T follicular helper cell (primary cell): ENCODE measurements at places on chromosomes 7 and 10.

- no peak for DNase-seq
These were observed 28.9 kb downstream of the LRRC27 start for GRCh38 chr10:132360766-132361447.

DNA sequence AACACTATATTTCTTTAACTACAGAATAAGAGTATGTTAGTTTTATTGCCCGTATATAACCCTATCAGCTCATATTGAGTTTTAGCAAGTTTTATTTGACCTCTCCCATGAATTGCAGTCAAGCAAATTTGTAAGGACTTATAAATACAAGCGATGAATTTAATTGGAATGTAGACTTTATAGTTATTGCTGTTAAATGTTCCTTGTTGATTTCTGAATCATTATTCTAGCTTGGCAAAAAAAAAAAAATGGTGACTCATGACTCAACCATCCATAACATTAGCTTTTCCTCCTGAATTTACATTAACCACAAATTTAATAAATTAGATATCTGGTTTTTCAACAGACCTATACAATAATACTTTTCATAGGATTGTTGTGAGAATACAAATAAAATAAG, 334.0 kb upstream of the LRRTM3 start:
- DNase-seq, result no peak

GRCh38 chr10:36779238-36779846, 346.1 kb upstream of the ANKRD30A start:
- no peak for DNase-seq

DNA sequence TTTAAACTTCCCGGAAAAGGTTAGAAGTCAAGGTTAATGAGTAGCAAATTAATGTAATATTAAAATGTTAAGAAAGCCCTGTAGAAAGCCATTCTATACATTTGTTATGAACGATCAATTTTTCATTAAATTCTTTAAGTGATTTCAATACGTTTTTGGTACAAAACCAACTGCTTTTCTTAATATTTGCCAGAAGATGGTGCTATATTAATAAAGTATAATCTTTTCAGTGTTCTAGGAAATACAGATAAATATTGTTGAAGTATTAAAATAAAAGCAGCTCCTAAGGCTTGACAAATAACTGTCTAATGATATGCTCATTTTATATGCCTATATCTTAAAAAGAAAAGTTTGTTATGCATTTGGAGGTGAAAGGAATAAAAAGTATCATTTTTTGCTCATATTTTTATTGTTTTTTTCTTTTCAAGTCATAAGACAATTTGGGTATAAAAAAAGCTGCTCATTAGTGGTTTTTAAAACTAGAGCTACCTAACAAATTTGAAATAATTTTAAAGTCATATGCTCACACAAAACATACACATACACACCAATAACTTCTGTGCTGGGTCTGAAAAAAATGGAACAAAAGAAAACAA, 130.3 kb upstream of the POT1 start:
- no peak for DNase-seq

DNA sequence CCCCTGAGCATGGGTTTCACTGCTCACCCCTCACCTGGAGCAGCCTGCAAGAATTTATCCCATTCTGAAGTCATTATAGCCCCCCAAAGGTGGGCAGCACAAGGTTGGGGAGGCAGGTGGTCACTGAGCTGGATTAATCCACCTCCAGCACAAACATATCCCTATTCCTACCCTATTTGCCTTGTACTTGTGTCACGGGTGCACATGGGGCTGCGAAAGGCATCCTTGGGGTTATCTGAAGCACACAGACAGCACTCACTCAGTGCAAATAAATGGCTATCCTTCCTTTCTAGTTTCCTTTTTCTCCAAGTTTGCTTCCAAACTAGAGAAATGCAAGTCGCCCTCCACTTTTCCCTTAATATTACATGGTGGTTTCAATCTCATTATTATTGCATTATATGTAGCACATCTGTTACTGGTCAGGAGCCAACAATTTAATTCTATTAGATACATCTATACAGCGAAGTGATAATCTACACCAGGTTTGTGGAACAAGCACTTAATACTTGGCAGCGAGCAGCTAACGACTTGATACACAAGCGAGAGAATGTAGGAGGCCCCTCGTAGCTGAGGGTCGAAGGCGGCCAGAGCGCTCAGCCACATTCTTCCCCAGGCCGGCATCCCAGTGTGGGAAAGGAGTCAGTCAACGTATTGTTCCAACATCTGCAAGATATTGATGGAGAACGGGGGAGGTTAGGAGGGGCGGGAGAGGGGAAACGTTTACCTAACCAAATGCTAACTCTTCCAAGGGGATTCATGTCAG, 121.3 kb upstream of the HABP2 start:
- no peak for DNase-seq

GRCh38 chr10:91796331-91797047, 1.7 kb upstream of the TNKS2 start:
- peak; percentile 41 for DNase-seq

GRCh38 chr10:16966991-16967865, 150.0 kb upstream of the RSU1 start:
- no peak for DNase-seq

DNA sequence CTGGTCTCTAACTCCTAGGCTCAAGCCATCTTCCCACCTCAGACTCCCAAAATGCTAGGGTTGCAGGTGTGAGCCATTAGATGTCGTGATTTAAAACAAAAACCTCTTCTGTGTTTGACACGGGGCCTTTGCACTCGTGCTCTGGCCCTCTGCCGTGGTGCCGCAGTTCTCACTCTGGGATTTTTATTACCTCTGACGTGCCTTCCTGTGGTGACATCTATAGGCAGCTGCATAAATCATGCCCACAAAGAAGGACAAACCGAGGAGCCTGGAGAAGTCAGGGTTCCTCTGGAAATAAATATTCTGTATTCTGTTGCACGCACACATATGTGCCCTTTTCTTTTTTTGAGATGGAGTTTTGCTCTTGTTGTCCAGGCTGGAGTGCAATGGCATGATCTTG, 25.9 kb upstream of the OCM start:
- no peak for DNase-seq

GRCh38 chr10:124763267-124763666, 19.1 kb upstream of the FAM53B start:
- DNase-seq, result no peak

GRCh38 chr7:28747854-28748253, 210.3 kb downstream of the TRIL start:
- DNase-seq, result no peak

- DNase-seq, result no peak
These were observed 232.5 kb downstream of the PTEN start for GRCh38 chr10:88095778-88096431.

DNA sequence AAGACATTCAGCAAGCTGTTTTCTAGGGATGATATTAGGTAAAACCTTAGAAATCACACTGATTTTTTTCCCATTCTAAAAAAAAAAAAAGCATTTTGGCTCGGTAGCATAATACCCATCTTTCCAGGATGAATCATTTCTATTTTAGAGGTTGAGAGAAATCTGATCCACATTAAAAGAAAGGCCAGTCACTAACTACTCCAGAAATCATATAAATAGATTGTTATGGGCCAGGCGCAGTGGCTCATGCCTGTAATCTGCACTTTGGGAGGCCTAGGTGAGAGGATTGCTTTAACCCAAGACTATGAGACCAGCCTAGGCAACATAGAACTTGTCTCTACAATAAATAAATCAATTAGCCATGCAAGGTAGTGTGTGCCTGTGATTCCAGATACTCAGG, 164.3 kb downstream of the BAMBI start:
- DNase-seq, result no peak

DNA sequence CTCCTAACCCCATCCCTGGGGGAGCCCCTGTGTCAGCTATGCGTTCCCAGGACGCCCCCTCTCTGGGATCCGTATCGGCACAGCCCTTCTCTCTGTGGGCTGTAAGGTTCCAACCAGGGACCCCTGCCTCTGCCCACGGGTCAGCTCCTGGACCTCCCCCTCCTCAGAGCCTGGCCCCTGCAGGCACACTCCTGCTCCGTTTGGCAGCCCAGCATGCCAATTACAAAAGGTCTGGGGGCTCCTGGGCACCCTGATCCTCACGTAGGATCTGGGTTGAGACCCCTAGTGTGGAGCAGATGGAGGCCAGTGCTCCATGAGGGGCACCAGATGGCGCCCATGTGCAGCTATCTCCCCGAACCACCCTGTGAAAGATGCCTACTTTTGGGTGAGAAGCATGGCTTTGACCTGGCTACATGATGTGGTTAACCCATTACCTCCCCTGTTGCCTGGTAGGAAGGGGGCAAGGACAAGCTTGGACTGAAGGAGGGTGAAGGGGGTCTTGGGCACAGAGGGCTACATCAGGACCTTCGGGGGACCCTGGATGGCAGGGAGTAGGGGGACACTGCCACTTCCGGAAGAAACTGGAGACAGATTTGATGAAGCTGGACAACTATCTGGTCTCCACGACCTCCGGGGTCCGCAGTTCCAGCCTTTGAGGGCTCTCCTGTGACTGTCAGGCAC, 9.0 kb downstream of the TACR2 start:
- no peak for DNase-seq

DNA sequence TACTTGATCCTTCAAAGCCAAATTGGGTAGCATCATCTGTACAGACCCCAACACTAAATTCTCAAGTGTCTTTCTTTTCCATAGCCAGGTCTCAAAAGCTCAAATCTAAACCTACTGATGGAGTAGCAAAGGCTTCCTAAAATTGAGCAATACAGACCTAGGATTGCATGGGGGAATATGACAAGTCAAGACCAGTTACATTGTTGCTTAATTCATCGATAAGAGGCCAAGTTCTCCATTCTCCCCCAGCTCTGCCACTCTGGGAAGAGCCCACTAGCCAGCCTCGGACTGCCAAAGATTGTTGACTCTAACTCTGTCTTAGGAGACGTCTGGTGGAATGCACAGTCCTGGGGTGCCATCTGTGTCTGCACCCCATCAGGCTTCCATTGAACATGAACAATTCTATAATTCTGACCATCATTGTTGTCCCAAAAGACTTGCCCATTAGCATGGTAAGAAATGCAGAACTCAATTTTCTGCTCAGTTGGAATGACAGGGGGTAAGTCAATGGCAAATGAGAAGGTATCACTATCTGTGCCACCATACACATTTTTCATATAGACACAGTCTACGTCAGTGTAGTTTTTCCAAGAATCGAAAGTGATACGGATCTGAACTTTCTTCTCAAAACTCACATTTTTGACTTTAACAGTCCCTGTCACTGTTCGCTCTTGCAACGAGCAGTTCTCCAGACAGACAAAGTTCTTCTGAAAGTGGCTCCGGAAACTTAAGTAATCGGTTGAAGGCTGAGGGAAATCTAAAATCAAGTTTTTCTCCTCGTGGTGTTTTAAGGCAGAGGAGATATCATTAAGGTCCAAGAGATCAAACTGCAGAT, 2.9 kb downstream of the PPP1R3C start:
- DNase-seq, result no peak

GRCh38 chr7:117844678-117845077, 28.6 kb downstream of the CTTNBP2 start:
- DNase-seq, result no peak

DNA sequence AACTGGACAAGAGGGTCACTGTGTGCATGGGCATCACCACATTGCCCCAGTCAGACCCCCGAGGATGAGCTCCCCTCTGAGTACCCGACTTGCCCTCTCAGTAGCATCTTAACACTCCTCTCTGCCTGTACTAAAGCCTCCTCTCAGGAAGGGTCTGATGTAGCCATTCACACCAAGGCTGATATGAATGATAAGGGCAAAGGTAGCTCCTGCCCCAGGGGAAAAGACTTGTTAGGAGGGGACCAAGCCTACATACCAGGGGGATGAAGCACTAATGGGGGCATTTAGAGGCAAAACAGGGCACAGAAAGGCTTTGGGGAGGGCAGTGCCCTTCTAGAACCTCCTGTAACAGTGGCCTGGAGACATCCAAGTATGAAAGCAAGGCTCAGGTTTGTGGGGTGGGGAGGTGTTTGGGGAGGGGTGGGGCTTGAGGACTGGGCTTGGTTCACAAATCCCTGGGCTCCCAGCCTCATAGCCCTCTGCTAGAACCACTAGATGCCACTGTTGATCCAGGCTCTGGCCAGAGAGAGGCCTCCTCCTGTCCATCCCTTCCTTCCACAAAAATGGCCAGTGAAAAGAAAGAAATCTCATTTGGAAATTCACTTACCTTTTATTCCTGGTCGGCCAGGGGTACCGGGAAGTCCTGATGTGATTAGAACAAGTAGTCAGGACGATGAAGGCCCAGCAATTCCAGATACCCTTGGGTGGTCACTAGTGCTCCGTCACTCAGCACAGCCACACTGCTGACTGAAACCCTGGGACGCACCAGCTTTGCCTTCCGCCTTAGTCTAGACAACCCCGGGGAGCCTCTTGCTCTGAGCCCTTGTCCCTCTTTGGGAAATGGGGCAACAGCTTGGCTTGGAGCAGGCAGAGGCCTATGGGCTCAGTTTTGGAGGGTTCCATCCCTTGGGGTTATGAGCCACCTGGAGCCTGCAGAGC, 40.3 kb downstream of the COL17A1 start:
- DNase-seq, result no peak

DNA sequence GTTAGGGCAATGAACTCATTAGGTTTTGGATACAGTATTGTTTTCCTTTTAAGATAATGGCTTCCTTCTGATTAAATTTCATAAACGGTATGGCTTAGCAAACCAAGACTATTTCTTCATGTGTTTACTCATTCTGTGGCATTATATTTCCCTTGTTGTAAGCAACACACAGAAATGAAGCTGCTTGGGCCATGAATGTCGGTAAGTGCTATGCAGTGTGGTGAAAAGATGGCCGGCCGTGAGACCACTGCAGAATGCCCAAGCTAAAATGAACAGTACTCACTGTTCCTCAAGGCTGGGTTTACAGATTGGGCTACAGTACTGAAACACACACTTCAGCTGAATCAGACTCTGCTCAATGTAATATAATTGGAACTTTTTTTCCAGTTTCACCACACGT, 8.1 kb downstream of the APBB1IP start:
- no peak for DNase-seq

- DNase-seq, result no peak
These were observed 271.3 kb upstream of the CACNA2D1 start for GRCh38 chr7:82714883-82715282.

DNA sequence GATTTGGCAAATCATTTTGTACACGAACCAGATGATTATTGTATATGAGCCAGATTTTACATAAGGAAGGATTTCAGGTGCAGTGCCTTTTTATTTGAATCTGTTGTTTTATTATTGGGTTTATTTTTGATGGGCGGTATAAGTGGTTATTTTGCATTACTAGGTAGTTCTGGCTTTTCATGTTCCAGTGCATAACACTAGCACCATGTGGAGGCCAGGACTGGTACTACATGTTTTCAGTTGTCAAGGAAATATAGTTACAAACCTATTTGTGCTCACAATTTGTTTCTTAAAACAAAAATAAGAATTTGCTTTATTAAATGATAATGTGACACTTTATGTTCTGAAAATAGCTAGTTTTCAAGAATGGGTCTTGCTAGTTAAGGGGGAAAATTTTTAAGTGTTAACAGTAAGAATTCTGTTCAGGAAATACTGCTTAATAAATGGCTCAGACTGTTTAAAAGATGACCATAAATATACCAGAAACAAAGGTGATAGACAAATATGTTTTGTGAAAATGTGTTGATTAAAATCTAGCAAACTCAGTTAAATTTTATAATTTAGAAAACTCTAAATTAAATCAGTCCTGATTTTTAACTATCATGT, 7.1 kb upstream of the SEMA3E start:
- no peak for DNase-seq

GRCh38 chr7:90532231-90532929, 62.9 kb downstream of the PTTG1IP2 start:
- no peak for DNase-seq

- DNase-seq, result no peak
These were observed 48.3 kb downstream of the PDGFA start for GRCh38 chr7:471191-471865.
